Foreskin keratinocyte (primary cell): ENCODE measurements at places on chromosomes 7 and 10. TPM values are rescaled to one million over a fixed set of nuclear protein-coding genes. Genes with fewer than 3 reads are reported as not detected.

PIP gene
- total RNA-seq: not detected in 2 replicates

- DNase-seq: no peak
Measured at GRCh38 chr7:130149281-130150139, 55.7 kb downstream of the TMEM209 start.

GRCh38 chr10:20672741-20673140, 224.4 kb downstream of the NEBL start:
- DNase-seq: no peak

WEE2 gene
- total RNA-seq: not detected in 2 replicates

TAF3 gene
- total RNA-seq: 5.1 and 5.8 TPM in 2 replicates

DNA sequence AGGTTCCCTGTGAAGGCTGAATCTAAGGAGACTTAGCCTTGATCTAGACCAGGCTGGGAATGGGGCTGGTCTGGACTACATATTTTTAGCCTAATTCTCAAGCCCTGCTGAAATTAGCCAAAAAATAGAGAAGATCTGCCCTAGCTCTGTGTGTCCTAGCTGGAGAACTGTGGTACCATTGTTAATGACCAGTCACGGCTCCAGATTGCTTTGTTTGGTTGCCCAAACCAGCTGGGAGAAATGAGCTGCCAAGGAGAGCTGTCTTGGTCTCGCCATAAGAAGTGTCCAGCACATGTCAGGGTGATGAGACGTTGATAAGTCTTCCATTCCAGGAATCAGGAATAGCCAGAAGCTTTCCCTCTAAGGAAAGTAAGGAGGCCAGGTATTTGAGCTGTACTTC, 20.7 kb downstream of the GBX1 start:
- DNase-seq: no peak

DNA sequence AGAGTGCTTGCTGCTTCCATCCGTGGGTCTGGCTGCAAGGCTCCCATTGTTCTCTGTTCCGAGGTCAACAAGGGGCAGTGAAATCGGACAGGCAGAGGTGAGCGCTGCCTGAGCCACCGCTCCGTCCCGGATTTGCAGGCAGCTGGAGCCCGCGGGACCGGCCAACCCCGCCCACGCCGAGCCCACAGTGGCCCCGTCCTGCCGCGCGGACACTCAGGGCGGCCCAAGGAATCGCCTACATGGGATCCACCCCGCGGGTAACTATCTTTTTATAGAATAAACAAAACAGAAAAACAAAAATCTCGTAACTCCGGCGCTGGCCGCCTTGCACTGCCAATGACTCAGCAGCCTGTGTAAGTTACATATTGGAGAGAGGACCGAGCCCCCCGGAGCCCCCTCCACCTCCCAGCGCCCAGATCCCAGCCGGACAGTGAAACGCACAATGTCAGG, 1.9 kb downstream of the BNIP3 start:
- DNase-seq: no peak

- no peak for DNase-seq
Measured at GRCh38 chr10:113562069-113562468, 9.2 kb downstream of the HABP2 start.

- peak; percentile 22 for DNase-seq
Measured at GRCh38 chr7:30595436-30596013, 847 bp downstream of the GARS1 start.

INMT gene
- not detected in 2 replicates for total RNA-seq
